ENCODE measurements at places on chromosomes 1 and 21.

GRCh38 chr1:106699433-106699832 lies 357.0 kb upstream of the PRMT6 start:
- no peak for DNase-seq

- no peak for DNase-seq
Measured at GRCh38 chr1:152444045-152444444, 30.0 kb upstream of the CRNN start.

DNA sequence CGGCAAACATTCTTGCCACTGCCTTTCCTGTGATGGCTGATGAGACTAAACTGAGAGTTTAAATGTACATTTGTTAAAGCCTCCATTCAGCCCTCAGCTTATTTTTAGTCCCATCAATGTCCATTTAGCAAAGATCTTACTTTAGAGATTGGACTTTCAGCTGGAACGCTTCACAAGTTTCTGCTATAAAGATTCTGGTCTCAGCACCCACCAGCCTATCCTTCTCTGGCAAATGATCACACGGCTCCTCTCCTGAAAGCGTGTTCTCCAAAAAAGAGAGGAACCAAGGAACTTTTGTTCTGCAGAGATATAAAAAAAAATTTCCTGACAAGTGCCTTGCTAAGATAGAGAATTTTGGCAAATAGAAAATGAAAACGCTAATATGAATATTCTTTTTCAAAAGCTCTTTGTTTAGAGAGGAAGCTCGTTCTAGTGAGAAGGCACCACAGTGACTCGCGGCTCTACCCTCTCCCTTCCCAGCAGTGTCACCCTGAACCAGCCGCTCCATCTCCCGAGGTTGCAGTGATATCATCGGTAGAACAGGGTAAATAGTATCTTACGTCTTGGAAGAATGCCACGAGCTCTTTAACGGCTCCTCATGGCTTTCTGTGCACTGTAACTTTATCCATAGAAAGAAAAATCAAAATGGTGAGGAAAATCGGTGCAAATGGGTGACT lies 200.2 kb downstream of the APP start:
- no peak for DNase-seq

DNA sequence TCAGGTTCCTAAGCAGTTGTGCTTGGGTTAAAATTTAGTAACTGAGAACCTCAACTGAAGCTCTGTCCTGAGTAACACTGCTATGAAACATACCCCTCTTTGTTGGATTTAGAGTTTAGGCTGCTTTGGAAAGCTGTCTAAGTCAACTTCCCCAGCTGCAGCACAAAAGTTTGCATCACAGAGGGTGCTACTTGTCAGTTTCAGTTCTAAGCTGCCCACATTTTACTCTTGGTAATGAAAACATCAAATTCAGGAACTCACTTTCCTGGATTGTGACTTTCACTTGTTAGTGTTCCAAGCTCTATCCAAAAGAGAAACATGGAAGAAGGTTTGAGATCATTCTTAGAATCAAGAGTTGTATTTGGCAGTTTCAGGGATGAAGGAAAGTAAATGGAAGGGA lies 191.7 kb upstream of the NFIA start:
- no peak for DNase-seq

DNA sequence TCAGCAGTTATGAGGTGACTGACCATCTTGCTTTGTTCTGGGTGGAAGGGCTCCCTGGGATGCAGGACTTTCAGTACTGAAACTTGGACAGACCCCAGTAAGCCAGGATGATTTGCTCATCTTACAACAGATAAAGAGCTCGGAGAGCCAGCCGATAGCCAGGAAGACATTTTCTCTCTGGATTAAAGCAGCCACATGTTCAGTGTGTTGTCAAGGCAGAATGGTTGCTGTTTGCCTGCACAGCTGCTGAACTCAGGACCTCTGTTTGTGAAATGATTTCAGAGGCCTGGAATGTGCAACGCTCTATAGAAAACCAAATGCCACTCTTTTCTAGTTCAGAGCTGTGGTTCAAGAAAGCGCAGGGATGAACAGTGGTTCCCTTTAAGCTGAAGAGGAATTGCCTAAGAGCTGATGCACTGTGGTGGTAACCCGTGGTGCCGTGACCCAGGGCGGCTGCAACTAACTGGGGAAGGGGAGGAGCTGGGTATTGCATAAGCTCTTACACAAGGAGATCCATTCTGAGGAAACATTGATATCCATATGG lies 40.7 kb downstream of the CASQ2 start:
- DNase-seq: no peak

GRCh38 chr1:3290915-3291314 lies 163.6 kb upstream of the ARHGEF16 start:
- DNase-seq: no peak

GRCh38 chr1:23638786-23639241 lies 52.8 kb upstream of the RPL11 start:
- DNase-seq: no peak
